Activated CD8-positive, alpha-beta T cell treated with anti-CD3 and anti-CD28 coated beads, Interleukin-2, amount 10 ng/mL, durations not matched to agents 7 days and 5 days (primary cell): ENCODE measurements at places on chromosomes 7 and 10. TPM values are rescaled to one million over a fixed set of nuclear protein-coding genes. Genes with fewer than 3 reads are reported as not detected.
A peak's percentile ranks its signal among the peaks of the same experiment; 100 is the strongest.

Gene GPNMB
- 0.29 TPM for total RNA-seq

Gene NACAD
- total RNA-seq: 0.05 TPM

Gene ANKRD1
- total RNA-seq: not detected

Gene UCMA
- total RNA-seq: not detected

Gene FRAT1
- total RNA-seq: 4.2 TPM

Gene TUBAL3
- not detected for total RNA-seq

Gene SHTN1
- total RNA-seq: not detected

DNA sequence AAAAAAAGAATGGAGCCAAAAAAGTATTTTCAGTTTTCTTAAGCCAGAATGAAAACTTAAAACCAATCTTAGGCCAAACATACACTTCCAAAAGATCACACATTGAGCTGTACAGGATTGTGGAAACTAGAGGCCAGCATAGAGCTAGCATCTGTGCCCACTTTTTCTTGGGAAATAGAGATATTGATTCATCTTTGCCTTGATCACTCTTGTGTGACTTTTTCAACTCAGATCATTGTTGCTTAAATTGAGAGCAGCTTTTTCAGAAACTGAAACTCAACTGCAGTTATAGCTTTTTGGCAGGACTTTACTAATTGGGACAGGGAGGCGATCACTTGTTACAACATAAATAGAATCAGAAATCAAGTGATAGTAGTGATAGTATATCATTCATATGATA, 132.2 kb downstream of the PRKG1 start:
- no peak overlapping the region for H3K27ac ChIP-seq
- no peaks in the 10 kb centered on the region for H3K4me1 ChIP-seq
- DNase-seq: no peak

- peaks cover 31% of the 10 kb centered on the region for H3K4me1 ChIP-seq
- H3K36me3 ChIP-seq: peaks cover 26% of the 10 kb centered on the region
- no peak for DNase-seq
- H3K27me3 ChIP-seq: no peaks in the 10 kb centered on the region
Observed at GRCh38 chr7:110909117-110909516, 181.8 kb upstream of the LRRN3 start.

DNA sequence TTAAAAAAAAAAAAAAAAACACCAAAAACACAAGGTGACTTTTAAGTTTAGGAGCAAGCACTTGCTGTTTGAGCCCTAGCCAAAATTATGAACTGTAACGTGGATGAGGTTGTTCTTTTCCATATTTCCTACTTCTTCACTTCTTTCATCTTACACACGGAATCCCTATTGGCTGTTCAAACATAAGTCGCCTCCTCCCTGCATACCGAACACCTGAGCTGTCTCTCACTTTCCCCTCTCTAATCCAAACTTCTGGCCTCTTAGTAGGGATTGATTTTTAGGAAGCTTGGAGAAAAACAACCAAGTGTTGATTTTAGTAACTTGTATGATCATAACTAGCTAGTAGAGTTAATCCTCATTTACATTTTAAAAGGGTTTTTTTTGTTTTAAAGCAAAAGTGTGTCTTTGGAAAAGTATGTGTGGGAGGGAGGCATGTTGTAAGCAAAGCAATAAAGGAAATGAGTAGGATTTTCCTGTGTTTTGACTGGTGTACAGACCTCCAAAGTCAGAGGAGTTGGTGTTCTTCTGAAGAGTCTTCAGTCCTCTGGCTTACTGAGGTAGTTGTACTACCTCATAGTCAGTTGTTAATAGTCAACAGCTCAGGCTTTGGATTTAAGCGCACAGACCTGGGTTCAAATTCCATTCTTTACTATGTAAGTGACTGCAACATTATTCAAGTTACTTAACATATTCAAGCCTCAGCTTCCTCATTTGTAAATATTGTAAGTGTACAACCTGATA, 39.3 kb downstream of the RABGEF1 start:
- no peak for DNase-seq
- H3K4me1 ChIP-seq: peaks cover 5% of the 10 kb centered on the region
- H3K36me3 ChIP-seq: peaks cover 53% of the 10 kb centered on the region
- H3K27me3 ChIP-seq: no peaks in the 10 kb centered on the region

DNA sequence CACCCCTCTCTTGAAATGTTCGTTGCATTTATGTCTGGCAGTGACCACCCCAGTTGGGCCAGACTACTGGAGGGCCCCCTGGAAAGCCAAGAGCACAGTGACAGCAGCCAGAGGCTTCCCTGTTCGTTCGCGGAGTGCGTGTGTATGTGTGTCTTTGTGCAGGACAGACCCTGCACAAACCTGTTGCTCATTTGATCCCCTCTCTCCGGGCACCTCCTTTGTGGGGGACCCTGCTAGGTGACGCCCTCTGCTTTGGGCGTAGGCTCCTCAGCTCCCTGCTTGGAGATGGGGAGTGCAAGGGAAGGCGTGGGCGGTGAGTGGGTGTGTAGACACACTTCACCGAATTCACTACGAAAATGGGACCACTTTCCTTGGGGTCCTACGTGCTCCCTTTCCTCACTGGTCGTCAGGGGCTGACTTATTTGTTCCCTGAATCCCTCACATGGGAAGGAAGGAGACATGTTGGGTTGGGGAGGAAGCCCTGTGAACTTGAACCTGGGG, 38.7 kb downstream of the AGAP3 start:
- DNase-seq: no peak
- no peak overlapping the region for H3K4me3 ChIP-seq
- peaks cover under 1% of the 10 kb centered on the region for H3K4me1 ChIP-seq
- no peaks in the 10 kb centered on the region for H3K36me3 ChIP-seq
- H3K27ac ChIP-seq: no peak overlapping the region
- H3K27me3 ChIP-seq: no peaks in the 10 kb centered on the region

- peaks cover 12% of the 10 kb centered on the region for H3K4me1 ChIP-seq
- no peak for DNase-seq
- H3K27ac ChIP-seq: no peak overlapping the region
- peaks cover 2% of the 10 kb centered on the region for H3K36me3 ChIP-seq
- no peaks in the 10 kb centered on the region for H3K27me3 ChIP-seq
Observed at GRCh38 chr10:124606822-124607221, 137.4 kb downstream of the FAM53B start.

DNA sequence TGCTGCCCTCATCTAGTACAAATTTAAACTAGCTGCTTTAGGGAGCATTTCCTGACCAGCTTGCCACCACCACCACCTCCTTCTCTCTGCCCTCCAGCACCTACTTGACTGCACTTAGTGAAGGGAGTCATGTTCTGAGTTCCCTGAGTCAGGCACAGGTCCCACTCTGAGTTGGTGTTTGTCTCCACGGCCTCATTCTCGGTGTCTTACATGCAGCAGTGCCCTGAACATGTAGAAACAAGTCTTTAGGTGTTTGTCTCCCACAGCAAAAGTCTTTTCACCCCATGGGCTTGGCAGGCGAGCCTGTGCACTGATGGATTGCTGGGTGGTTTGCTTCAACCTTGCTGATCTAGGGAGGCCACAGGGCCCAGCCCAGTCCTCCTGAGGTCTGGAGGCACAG, 16.9 kb downstream of the TSPAN14 start:
- H3K4me3 ChIP-seq: peak overlapping the region; percentile 43
- H3K27ac ChIP-seq: peak overlapping the region; percentile 77
- H3K4me1 ChIP-seq: peaks cover 96% of the 10 kb centered on the region
- H3K27me3 ChIP-seq: no peaks in the 10 kb centered on the region

DNA sequence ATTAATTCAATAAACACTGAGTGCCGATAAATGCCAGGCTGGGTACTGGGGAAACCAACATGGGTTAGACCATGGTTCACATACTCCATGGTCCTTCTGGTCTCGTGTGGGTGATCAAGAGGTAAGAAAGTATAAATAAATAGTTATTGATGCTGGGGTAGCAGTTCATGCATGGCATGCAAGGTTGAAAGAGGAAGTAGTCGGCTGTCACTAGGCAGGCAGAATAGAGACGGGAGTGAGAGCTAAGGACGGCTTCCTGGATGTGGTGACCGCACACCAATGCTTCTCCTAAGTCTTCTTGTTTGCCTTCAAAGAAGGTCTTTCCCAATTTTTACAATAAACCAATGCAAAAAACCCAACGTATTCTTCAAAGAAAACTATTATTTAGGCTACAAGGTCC, 208.6 kb downstream of the ADAM12 start:
- no peaks in the 10 kb centered on the region for H3K36me3 ChIP-seq
- H3K27me3 ChIP-seq: no peaks in the 10 kb centered on the region
- H3K4me1 ChIP-seq: no peaks in the 10 kb centered on the region
- H3K27ac ChIP-seq: no peak overlapping the region
- no peak for DNase-seq
- H3K4me3 ChIP-seq: no peak overlapping the region

- DNase-seq: no peak
- peaks cover 3% of the 10 kb centered on the region for H3K4me1 ChIP-seq
- peaks cover 10% of the 10 kb centered on the region for H3K27me3 ChIP-seq
- no peak overlapping the region for H3K27ac ChIP-seq
Observed at GRCh38 chr7:108018668-108019067, 15.7 kb upstream of the LAMB1 start.

- H3K27ac ChIP-seq: no peak overlapping the region
- no peaks in the 10 kb centered on the region for H3K36me3 ChIP-seq
- no peaks in the 10 kb centered on the region for H3K27me3 ChIP-seq
- DNase-seq: no peak
Observed at GRCh38 chr7:15015545-15016314, 113.2 kb upstream of the DGKB start.

- peaks cover 2% of the 10 kb centered on the region for H3K27me3 ChIP-seq
- DNase-seq: no peak
- no peak overlapping the region for H3K27ac ChIP-seq
- H3K4me1 ChIP-seq: no peaks in the 10 kb centered on the region
Observed at GRCh38 chr7:41217306-41217705, 485.6 kb downstream of the INHBA start.

DNA sequence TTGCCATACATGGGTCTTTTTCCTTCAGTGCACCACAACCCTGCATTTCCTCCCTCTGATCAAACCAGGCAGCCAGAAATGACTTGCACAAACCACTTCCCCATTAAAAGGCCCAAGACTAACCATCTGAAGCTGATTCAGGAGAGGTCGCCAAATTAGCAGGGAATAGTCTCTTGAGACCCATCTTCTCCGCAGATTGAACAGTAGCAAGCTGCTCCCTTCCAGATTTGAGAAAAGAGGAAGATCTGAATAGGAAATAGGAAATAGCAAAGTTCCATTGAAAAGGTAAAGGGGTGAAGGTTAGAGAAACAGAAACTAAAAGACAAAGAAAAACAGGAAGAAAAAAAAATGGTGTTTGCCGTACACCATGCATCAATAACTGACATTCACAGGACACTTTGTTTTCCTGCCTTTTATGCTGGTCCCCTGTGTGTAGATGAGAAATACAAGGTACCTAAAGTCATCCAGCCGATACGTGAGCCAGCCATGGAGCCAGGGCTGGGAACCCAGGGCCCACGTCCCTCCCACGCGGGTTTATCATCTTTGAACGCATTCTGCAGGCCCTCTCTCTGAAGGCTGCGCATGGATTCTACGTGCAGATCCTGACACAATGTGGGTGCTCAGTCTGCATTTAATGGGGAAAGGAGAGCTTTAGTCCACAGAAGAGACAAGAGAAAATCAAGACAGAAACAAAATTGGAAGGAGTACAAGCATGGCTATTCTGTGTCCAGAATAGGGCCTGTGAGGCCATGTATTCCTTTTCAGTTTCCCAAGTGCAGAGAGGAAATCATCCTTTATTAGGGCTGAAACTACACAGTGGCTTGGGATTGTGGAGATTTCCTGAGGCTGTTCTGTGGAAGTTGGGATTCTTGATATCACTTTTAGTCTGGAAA, 268.4 kb upstream of the NPVF start:
- peak overlapping the region; percentile 74 for H3K4me3 ChIP-seq
- peaks cover 14% of the 10 kb centered on the region for H3K4me1 ChIP-seq
- peaks cover 6% of the 10 kb centered on the region for H3K27me3 ChIP-seq
- peaks cover 4% of the 10 kb centered on the region for H3K36me3 ChIP-seq
- H3K27ac ChIP-seq: peak overlapping the region; percentile 89
- peak; percentile 46 for DNase-seq

DNA sequence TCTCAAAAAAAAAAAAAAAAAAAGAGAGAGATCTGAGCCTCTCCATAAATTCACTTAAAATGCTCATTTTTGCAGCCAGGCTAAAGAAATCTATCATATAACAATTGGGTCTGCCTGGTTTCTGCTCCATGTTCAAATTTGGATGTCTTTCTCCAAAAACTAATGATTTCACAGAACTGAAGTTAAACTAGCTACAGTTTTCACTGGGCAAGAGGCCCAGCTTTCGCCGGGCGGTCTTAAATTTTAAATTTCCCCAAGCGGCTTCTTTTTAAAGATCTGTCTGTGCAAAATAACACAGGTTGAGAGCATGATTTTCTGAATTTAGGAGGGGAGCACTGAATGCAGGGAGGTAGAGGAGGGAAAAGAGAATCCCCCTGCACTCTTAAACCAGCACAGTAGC, 603.4 kb downstream of the KCNMA1 start:
- H3K36me3 ChIP-seq: no peaks in the 10 kb centered on the region
- peaks cover 11% of the 10 kb centered on the region for H3K27me3 ChIP-seq
- H3K27ac ChIP-seq: no peak overlapping the region
- no peak overlapping the region for H3K4me3 ChIP-seq
- H3K4me1 ChIP-seq: peaks cover 6% of the 10 kb centered on the region
- DNase-seq: no peak

DNA sequence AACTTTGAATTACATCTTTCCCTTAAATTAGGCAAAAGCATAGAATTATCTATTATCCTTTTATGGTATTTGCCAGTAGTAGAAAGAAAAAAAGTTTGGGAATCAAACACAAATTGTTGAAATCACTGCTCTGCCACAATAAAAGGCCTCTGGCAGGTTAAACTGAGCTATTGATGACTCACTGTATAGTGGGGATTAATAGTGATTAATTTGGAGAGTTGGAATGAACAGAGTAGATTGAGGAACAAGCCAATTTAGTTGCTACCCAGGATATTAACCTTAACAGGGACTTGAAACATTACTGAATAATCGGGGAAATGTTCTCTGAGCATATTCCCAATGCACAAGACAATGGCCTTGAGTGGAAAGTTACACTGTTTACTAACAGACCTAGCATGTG, 33.1 kb downstream of the MASTL start:
- DNase-seq: no peak
- peaks cover 21% of the 10 kb centered on the region for H3K36me3 ChIP-seq
- no peaks in the 10 kb centered on the region for H3K4me1 ChIP-seq
- H3K4me3 ChIP-seq: no peak overlapping the region

DNA sequence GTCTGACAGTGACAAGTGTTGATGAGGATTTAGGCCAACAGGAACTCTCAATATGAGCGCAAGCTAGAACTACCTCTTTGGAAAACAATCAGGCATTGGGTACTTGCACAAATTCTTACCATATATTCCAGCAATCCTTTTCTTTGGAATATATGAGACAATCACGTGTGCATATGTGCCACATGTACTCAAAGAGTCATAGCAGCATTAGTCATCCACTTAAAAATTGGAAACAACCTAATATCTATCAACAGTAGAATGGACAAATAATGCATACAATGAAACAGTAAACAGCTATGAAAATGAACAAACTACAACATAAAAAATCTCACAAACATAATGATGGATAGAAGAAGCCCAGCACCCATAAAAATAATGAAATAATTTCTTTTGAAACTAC, 179.7 kb downstream of the GLI3 start:
- no peaks in the 10 kb centered on the region for H3K36me3 ChIP-seq
- H3K27me3 ChIP-seq: no peaks in the 10 kb centered on the region
- H3K27ac ChIP-seq: no peak overlapping the region
- DNase-seq: no peak
- no peak overlapping the region for H3K4me3 ChIP-seq
- no peaks in the 10 kb centered on the region for H3K4me1 ChIP-seq

GRCh38 chr7:77674878-77675277, 21.4 kb upstream of the RSBN1L start:
- DNase-seq: no peak
- H3K4me1 ChIP-seq: no peaks in the 10 kb centered on the region
- H3K36me3 ChIP-seq: no peaks in the 10 kb centered on the region
- no peak overlapping the region for H3K27ac ChIP-seq
- no peaks in the 10 kb centered on the region for H3K27me3 ChIP-seq
